ENCODE measurements at places on chromosomes 1 and 21.
A peak's percentile ranks its signal among the peaks of the same experiment; 100 is the strongest.

- DNase-seq, result no peak
These were observed 107.2 kb upstream of the MARK1 start for GRCh38 chr1:220420726-220421125.

GRCh38 chr1:218499011-218499691 lies 154.0 kb downstream of the TGFB2 start:
- peak; percentile 68 for DNase-seq

- DNase-seq, result no peak
These were observed 9.6 kb downstream of the ZBTB18 start for GRCh38 chr1:244060686-244061085.

- DNase-seq, result no peak
These were observed 132.9 kb upstream of the WNT4 start for GRCh38 chr1:22275626-22276395.

Measured in HS-27A (cell line).